ENCODE measurements at places on chromosomes 12 and 14.

DNA sequence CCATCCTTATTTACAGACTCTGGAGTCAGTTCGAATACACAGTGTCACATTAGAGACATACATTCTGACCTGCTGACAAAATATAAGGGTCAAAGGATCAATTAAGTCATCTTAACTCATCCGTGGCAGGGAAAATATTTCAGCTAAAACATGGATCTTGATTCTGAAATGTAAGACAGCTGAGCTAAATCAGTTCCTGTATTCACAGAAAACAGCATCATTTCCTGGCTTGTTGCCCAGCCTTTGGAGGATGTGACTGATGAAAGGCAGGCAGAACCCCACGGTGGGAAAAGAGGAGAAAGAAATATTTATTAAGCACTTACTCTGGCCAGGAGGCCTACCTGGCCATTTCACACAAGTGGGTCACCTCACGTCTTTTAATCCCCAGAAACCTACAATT lies 101.9 kb downstream of the GAS2L3 start:
- DNase-seq: no peak

DNA sequence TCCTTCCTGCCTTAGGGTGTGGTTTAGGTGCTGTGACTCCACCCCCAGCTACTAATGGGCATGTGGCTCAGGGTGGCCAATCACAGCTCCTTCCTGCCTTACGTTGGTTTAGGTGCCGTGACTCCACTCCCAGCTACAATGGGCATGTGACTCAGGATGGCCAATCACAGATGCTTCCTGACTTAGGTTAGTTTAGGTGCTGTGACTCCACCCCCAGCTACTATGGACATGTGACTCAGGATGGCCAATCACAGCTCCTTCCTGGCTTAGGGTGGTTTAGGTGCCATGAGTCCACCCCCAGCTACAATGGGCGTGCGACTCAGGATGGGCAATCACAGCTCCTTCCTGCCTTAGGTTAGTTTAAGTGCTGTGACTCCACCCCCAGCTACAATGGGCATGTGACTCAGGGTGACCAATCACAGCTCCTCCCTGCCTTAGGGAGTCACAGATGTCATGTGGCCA lies 163.9 kb downstream of the TBX5 start:
- no peak for DNase-seq

DNA sequence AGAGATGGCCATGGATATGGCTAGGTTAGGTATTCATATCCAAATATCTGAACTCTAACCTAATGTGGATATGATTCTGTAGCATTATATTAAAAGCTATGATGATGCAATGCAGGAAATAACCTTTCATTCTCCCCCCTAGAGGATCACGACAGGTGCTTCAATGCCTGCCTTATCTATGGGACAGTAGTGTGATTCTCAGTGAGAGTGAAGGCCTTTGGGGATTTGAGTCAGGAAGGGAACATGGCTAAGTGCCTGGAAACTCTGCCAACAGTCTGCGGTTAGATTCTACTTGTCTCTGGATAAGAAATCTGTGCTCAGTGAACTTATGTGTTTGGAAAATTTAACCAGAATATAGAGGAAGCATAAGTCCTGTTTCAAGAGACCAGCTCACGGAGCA lies 81.8 kb downstream of the SLC38A1 start:
- DNase-seq: no peak

GRCh38 chr12:6115389-6115788 lies 9.1 kb downstream of the VWF start:
- no peak for DNase-seq

GRCh38 chr14:80055226-80055625 lies 156.1 kb downstream of the DIO2 start:
- DNase-seq: no peak

DNA sequence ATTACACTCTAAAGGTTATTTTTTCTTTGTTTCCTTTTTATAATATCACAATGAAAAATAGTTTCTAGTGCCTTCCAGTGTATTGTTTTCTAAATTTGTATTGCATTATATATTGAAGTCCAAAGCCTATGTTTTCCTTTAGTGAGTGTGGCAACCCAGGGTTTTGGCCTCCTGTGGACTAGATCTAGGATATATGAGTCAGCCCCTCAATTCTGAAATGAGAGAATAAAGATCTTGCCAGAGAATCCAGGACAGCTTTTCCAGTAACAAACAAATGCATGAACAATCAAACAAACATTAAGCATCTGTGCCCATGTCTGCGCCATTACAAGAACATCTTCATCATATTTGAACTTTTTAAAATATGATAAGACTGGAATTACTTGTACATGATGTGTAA lies 70.7 kb upstream of the SSTR1 start:
- DNase-seq: no peak

DNA sequence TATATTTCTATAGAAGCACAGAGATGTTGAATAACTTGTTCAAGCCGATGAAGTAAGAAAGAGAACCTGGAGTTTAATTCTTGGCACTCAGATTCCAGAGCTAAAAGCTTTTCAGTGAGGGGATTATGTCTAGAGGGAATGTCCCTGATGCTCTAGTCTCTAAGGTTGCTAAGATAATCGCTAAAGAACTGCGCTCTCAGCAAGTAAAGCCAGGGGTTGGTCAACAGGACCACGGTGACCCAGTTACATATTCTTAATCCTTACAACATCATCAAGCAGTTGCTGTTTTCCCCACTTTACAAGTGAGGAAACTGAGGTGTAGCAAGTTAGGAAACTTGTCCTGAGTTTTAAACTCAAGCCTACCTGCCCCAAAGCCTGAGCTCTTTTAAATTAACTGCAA lies 110.8 kb downstream of the DAD1 start:
- no peak for DNase-seq

- DNase-seq: no peak
Measured at GRCh38 chr12:113537046-113537750, 65.5 kb upstream of the LHX5 start.

DNA sequence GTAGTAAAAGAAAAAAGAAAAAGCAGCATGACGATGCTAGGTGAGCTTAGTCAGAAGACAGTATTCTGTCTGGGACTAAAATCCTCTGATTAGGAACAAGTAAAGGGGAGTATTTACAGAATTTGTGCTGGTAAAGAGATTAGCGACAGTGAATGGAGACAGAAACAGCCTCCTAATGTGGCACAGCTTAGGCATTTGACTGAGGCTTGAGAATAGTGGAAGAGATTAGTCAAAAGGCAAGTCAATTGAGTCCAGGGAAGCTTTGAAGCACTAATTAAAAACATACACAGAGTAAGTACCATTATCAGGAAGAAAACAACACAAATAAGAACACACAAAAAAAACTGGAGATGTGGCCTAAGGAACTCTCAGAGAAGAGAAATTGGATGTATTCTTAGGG lies 131.9 kb upstream of the CLEC14A start:
- DNase-seq: no peak

DNA sequence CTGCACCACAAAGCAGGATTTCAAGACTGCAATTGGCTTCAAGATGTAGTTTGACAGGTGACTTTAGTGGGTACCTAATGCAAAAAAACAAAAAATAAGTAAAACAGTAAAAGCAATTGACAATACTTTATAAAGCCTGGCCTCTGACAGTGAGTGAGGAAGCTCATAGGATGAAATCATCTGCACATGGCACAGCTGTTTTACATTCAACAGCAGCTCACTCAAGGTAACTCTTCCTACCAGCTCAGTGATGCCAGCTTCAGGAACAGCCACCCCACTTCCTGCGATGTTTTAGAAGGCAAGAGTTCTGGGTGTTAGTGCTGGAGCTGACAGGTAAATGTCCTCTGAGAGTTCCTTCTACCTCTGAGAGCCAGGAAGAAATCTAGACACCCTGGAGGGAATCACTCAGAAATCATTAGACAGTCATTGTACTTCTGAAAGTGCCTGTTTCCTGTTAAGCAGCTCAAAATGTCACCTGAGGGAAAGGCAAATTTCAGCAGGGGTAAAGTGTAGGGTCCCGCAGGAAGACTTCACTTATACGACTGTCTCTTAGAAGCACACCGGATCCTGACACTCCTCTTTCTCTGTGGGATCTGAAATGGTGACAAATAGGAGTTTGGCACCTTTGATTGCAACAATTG lies 99.9 kb downstream of the FOXN3 start:
- no peak for DNase-seq

DNA sequence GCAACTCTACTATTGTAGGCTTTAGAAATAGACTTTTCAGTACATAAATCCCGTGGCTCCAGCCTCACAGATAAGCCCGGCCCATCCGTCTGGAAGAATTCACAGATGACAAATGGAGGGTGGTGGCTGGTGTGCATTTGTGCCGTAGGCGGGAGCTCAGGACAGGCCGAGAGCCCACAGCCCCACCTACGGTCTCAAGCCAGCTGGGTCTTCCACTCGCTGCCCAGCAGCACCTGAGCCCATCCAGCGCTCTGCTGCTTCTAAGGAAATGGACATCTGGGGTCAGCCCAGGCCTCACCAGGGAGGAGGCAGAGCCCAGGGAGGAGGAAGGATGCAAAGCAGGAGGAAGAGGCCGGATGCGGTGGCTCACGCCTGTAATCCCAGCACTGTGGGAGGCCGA lies 72.8 kb downstream of the KIF26A start:
- no peak for DNase-seq

- no peak for DNase-seq
Measured at GRCh38 chr14:41349289-41349910, 257.3 kb upstream of the LRFN5 start.

GRCh38 chr12:1373901-1374735 lies 220.3 kb downstream of the FBXL14 start:
- DNase-seq: no peak

DNA sequence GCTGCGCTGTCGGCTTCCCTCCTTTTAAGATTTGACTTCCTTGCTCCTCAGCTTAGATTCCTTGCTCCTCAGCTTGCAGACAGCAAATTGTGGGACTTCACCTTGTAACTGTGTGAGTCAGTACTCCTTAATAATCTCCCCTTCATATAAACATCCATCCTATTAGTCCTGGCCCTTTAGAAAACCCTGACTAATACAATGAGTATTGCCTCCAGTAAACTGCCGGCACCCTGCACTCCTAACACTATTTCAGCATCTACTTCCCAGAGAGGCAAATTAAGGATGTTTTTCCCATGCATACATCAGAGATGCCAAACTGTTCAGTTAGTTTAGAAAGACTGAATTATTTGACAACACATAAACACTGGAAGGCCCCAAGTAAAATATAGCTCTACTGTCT lies 611.3 kb upstream of the TMEM132C start:
- DNase-seq: no peak

- DNase-seq: no peak
Measured at GRCh38 chr12:104309446-104309993, 6.0 kb downstream of the EID3 start.

DNA sequence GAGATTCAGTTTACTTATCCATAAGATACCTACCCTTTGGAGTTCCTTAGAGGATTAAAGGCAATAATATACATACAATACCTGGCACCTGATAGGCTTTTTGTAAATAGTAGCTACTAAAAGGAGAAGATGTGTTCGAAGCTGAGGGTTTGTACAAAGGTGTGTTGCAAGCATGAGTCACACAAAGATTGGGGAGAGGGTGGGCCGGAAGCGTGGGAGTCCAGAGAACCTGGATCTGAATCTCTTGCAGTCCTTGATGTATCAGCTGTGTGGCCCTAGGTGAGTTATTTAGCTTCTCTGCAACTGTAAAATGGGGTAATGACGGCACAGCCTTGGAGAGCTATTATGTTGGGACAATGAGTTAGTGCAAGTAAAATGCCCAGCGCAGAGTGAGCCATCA lies 61.6 kb upstream of the PSMC1 start:
- DNase-seq: no peak

Measured in H54 (cell line).